ENCODE measurements at places on chromosomes 5 and 9.

- peak; percentile 41 for DNase-seq
These were observed 6.3 kb downstream of the IFNA21 start for GRCh38 chr9:21160178-21160577.

- DNase-seq, result no peak
These were observed 109.9 kb upstream of the CPEB4 start for GRCh38 chr5:173778152-173778782.

GRCh38 chr5:113031557-113031956 lies 55.0 kb downstream of the DCP2 start:
- DNase-seq, result no peak

DNA sequence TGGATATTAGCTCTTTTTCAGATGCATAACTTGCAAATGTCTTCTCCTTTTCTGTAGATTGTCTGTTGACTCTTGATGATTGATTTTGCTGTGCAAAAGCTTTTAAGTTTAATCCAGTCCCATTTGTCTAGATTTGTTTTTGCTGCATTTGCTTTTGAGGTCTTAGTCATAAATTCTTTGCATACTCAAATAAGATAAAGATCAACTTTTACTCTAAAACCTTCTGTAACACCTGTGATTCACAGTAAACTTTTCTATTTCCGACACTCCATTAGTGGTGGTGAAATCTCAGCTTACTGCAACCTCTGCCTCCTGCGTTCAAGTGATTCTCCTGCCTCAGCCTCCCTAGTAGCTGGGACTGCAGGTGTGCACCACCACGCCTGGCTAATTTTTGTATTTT lies 239.0 kb upstream of the ST8SIA4 start:
- DNase-seq, result no peak

- DNase-seq, result no peak
These were observed 149.3 kb upstream of the POU5F2 start for GRCh38 chr5:93890657-93891056.

GRCh38 chr9:97911970-97912369 lies 10.3 kb downstream of the TRMO start:
- no peak for DNase-seq

Measured in hematopoietic multipotent progenitor cell treated with erythropoietin and hydrocortisone succinate and interleukin-3 and kit ligand, for 8 days (in vitro differentiated cells).